ENCODE measurements at places on chromosomes 16 and 17. TPM values are rescaled to one million over a fixed set of nuclear protein-coding genes. Genes with fewer than 3 reads are reported as not detected.

Gene ATP2A1
- total RNA-seq: 0.45 TPM

GRCh38 chr16:1639282-1639681 lies 27.1 kb downstream of the CRAMP1 start:
- no peak for DNase-seq

GRCh38 chr16:30069611-30070462 lies 4.3 kb downstream of the ALDOA start:
- DNase-seq: peak; percentile 59

DNA sequence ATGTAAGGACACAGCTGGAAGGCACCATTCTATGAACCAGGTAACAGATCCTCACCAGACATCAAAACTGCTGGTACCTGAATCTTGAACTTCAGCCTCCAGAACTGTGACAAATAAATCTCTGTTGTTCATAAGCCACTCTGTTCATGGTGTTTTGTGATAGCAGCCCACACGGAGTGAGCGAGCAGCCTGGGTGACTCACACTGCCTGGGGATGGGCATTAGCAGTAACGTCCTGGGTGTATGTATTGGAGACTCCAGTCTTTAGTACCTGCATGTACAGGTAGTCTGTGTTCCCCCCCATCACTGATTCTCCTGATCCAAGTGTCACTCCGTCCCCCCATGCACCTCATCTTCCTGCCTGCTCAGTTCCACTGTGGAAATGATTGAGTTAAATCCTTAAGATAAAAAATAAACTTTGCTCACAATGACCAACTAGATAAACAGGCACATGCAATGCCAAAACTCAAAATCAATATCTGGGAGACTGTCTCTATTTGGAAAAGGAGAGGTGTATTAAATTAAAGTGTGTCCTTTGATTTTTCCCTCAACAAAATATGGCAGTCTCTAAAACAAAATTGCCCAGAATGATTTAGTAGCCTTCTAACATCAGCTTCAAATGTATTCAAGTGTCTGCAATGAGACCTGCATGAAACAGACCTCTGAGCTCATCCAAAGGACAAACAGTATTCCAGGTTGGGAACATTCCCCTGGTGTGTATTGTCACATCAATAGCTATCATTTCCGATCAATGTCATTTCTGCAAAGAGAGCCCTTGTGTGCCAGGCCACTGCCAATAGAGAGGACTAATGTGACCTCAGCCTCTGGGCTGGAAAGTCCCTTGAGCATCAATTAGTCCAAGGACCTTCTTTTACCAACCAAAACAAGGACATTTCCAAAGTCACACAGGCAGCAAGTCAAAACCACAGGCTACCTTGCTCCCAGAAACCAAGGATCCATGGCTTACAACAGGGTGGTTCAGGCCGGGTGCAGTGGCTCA lies 12.2 kb upstream of the VAT1L start:
- no peak for DNase-seq

DNA sequence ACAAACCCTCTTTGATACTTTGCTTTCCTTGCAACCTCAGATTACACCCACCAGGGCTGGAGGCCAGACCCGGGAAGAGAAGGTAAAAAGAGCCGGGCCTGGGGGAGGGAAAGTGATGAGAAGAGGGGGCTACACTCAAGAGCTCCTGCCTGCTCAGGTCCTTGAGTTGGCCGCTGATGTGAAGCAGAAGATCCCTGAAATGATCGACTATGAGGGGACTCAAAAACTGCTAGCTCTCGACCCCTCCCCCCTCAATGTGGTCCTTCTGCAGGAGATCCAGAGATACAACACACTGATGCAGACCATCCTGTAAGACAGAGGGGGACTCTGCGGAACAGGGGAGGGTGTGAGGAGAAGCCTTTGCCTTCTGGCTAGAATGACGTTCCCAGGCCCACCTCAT lies 2.8 kb upstream of the KDM6B start:
- no peak for DNase-seq

DNA sequence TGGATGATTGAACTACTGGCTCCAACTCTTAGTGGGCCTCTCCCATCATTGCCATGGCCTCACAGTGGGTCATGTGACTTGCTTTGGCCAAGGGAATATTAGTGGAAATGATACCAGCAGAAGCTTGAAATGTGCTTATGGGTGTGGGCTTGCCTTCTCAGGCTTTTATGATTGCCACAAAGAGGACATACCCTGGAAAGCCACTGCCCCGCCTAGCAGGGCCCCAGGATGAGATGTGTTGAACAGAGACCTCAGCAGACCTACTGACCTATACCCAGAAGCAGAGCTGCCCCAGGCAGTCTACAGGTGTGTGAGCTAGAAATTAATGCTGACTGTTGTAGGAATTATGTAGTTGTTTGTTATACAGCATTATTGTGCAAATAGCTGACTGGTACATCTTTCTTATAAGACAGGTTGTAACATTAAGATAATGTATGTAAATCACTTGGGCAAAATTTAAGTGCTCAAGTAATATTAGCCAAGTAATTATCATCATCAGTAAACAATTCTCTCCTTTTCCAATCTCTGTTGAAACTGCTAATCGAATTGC lies 67.8 kb upstream of the CDH5 start:
- no peak for DNase-seq

- no peak for DNase-seq
These were observed 3.7 kb downstream of the TNK1 start for GRCh38 chr17:7384489-7385081.

All from left ventricle myocardium superior (tissue), 1 donor.